ENCODE measurements at places on chromosomes 16 and 17.

- DNase-seq, result no peak
Measured at GRCh38 chr17:41419716-41420115, 4.7 kb downstream of the KRT37 start.

DNA sequence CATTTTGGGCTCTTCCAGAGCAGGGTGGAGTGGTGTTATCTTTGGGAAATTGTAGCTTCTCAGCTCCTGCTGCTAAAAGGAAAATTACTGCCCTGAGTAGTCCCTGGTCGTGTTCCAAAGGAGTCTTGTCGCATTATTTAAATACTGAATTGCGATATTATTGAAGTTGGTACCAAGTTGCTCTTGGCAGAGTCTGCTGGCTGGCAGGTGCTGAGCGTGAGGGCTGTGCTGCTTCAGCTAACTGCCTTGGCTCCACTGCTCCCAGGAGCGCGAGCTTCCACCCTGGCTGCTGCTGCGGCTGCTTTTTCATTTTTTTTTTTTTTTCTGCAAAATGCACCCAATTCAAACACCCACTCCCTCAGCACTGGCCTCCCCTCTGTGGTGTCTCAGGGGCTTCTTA is 289.8 kb downstream of the MAF start:
- no peak for DNase-seq

DNA sequence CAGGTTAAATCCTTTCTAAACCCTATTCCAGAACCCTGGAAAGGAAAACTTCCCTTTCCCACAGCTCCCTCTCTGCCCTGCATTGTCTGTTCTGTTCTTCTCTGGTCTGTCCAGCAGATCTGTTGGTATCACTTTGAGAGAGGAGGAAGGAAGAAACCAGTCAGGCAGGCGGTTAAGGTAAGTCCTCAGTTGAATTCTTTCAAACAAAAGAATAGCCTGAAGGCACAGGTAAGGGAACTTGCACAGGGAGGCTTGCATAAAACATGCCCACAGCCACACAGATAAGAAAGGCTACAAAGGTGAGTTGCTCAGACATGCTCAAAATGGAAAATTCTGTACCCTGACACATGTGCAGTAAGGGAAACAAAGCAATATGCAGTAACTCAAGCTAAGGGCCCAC is 595.7 kb upstream of the CDH5 start:
- no peak for DNase-seq

DNA sequence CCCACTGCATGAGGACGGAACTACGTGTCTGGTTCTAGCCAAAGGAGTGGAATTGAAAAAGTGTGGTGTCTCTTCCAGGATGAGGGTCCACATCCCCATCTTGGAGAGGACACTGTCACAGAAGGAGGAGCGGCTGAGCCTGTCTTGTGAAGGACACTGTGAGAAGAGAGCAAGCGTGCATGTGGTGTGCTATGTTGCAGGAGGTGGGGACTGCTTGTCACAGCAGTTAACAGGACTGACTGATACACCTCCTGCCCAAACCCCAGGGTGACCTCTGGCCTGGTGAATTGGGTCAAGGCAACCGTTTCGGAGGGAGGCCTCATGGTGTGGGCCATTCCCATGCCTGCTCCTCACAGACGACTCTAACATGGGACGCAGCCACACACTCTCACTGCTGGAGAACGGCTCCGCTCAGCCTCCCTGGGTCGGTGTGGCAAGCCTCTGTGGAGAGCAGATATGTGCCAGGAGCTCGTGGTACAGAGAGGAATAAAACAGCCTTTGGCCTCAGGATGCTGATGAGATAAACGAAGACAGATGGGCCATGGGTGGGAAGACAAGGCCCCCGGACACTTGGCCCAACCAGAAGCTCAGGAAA is 56.4 kb upstream of the RBFOX3 start:
- DNase-seq, result no peak

GRCh38 chr17:56624309-56624708 is 30.8 kb downstream of the NOG start:
- DNase-seq, result no peak

DNA sequence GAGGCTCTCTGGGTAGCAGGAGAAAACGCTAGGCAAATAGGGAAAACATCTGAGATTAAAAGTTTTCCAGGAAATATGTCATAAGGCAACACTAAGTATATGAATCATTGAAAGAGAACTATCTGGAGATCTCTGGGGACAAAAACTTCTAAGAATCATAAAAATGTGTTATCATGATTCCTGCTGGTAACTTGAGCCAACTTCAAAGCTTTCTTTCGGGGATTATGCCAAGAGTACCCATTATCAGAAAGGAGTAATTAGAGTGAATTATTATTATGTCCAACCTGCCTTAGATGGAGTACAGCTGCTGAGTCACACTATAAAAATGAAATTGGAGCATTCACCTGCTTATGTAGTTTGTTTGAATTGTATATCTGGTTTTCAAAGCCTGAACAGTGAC is 488.5 kb upstream of the SOX9 start:
- peak; percentile 36 for DNase-seq
